ENCODE measurements at places on chromosomes 12 and 14.

- no peak for DNase-seq
Observed at GRCh38 chr12:13087766-13088165, 15.7 kb downstream of the GSG1 start.

DNA sequence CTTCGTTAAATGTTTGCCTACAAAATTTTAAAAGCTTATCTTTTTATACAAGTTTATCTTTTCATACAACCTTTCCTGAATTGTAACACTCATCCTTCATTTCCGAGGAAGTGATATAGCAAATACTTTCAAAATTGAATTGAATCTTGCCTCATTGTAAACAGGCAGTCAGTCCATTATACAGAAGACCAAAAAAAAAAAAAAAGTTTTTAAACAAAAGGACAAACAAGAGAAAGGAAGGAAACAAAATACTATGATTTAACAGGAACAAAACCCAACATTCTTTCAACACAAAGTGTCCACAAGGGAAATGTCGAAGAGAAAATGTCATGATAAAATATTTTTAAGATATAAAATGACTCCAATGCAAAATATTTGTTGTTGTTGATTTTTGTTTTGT is 8.5 kb downstream of the ATF7 start:
- DNase-seq: no peak

- no peak for DNase-seq
Observed at GRCh38 chr14:83909507-83909906, 1620.4 kb upstream of the FLRT2 start.

GRCh38 chr12:48932878-48933277 is 7.6 kb upstream of the FKBP11 start:
- no peak for DNase-seq

DNA sequence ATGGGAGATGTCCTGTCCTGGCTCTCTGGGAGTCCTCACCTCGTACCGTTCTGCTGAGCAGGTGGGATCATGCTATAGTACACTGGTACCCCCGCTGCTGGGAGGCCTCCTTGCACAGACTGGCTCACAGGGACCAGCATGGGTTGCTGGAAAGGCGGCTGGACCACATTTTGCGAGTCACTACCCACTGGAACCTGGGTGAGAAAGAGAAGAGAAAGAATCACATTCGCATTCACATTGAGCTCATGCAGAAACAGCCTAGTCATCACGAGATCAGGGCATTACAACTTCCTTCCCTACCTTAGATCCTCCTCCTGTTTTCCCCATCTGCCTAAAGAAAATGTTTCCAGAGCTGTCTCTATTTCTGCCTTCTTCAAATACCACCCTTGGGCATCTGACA is 17.3 kb upstream of the STAC3 start:
- no peak for DNase-seq

DNA sequence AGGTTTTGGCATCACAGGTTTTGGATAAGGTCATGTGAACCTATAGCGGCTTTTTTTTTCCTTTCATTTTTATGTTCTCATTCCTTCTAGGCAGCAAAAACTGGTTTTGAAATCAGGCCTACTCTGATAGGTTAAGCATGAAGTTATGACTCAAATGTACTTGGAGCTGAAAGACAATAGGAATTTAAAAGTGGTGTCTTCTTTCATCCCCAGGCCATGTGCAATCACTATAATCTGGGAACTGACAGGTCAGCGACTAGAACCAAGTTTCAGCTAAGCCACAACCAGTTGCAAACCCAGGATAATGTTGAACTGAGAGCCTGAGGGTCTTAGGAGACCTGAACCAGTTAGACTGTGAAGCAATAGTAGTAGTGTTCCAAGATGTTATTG is 74.3 kb downstream of the ANO6 start:
- no peak for DNase-seq

DNA sequence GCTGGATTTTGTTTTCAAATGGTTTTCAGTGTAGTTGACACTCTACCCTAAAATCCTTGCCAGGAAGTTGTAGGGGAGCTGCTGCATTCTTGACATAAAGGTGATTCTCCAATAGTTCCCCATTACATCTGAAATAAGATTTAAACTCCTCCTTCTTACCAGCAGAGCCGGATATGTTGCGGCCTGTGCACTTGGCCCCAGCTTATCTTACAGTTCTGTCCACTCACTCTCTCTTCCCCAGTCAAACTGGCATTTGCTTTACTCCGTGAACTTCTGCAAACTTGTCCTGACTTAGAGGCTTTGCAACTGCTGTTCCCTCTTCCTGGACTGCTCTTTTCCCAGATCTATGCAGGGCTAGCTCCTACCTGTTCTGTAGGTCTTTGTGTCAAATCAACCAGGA is 929.5 kb downstream of the VRK1 start:
- no peak for DNase-seq

DNA sequence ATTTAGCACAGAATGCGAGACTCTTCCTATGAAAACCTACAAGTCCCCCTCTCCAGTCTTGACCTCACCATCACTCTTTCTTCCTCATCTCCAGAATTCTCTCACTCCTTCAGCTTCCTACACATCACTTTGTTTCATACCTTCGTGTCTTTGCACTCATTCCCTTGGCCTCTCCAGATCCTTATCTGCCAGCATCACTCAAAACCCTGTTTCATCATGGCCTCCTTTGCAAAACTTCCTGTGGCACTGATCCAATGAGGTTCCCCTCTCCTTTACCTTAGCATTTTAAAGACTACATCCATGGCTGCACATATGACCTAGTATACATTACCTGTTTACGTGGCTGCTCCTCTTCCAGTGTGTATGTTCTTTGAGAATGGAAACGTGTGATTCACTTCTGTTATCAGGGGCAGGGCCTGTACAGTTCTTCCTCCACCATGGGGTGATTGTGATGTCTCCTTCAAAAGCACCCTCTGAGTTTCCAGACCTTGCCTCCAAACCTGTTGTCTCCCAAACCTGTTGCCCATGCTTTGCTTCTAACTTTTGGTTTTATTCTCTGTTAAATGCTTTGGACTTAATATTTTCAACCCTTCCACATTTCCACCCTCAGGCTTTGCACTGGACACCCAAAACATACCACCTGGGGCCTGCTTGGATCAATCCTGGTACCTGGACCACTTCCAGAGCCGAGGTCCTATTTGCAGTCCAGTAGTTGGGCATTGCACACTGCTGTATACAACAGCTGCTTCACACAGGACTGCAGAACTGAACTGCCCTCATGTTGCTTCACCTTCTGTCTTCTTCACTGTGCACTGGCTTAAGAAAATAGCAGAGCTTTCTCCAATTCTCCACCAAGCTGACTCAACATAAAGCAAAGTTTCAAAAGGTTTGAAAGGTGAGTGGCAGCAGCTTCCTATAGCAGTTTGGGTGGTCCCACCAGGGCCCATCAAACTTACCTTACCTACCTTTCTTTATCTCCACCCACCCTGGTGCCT is 131.7 kb downstream of the LLPH start:
- no peak for DNase-seq

GRCh38 chr14:74314576-74314975 is 11.8 kb upstream of the ABCD4 start:
- no peak for DNase-seq

DNA sequence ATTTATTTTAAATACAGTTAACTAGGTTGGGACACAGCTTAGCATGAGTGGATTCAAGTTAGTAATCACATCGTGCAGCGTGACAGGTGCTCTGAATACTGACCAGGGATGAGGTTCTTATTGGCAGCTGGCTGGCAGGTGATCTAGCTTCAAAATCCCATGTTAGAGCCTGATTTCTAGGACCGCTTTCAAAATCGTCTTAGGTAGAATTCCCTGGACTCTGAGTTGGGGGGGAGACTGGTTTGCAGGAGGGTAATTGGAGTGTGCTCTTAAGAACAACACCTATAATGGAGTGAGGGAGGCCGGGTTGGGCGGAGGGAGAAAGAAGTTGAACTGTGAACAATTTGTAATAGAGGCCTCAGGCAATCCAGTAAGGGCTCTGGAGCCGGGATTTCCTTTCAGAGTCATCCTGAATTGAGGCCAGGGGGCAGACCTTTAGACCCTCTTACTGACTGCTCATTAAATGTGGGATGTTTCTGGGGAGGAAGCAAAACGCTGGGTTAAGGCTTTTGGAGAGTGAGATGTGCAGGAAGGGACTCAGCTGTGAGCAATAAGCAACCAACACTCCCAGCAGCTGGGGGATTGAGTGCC is 874 bp upstream of the YARS2 start:
- DNase-seq: no peak
